ENCODE measurements at places on chromosomes 3 and 15. TPM values are rescaled to one million over a fixed set of nuclear protein-coding genes. Genes with fewer than 3 reads are reported as not detected.

The BCHE gene
- total RNA-seq: 38.3 TPM

The CYP8B1 gene
- total RNA-seq: 425 TPM

DNA sequence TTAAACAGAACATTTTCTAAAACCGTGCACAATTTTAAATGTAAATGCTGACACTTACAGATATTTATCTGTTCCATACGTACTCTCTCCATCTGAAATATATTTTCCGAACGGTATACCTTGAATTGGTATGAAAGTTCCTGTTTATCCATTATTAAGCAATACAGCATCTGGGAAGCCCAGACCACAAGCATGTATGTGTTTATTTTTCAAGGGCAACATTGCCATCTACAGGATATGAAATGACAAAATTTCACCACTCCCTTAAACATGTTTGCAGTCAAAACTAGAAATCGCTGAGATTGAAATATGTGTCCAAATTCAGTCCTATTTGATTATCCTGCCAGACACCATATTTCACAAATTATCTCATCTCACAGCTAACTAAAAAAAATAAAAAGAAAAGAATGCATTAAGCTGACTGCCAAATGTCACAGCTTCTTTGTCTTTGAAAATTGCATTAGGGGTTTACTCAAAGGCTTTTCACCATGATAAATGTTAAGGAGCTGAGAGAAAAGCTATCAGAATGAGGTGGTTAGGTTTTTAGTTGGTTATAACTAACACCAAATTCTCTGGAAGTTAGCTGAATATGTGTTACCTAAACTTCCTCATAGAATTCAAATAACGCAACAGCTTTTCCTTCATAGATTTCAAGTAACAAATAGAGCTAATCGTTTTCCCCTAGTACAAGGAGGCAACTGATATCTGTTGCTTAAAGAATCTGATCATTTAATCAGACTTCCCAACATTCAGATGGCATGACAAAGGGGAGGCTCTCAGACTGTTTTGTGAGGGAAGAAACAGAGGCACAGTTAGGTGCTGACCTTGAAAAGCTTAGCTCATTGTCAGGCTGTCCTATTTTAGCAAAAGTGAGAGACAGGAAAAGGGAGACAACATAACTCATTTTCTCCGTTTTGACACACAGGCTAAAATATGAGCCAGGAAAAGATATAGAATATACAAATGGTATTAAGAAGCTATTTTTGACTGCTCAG lies 533.1 kb downstream of the TBL1XR1 start:
- DNase-seq: no peak

The ILDR1 gene
- 0.15 TPM for total RNA-seq

The DNAH1 gene
- total RNA-seq: 9.6 TPM

The CCR4 gene
- 0.33 TPM for total RNA-seq

The PIGZ gene
- 3.8 TPM for total RNA-seq

The LEKR1 gene
- 0.58 TPM for total RNA-seq

- no peak for DNase-seq
Measured at GRCh38 chr3:73435055-73435454, 189.7 kb downstream of the PDZRN3 start.

The SI gene
- not detected for total RNA-seq

- DNase-seq: no peak
Measured at GRCh38 chr15:81887912-81888311, 157.9 kb downstream of the MEX3B start.

- DNase-seq: peak; percentile 55
Measured at GRCh38 chr3:48194446-48195071, 6.3 kb upstream of the CDC25A start.

DNA sequence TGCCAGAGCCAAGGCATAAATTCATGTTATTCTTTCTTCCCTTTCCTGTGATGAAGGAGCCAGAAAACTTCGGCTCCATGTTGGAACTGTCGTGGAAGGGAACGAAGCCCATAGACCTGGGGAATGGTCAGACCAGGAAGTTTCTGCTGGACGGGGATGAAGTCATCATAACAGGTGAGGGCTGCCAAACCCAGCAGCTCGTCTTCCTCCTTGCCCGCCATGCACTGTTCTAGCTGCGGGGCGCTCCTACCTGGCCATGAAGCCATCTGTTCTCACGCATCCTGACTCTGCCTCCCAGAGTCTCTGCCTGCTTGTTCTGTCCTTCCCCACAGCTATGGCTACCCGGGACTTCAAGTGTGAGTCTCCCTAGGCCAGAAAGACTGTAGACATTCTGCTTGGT lies 28.2 kb downstream of the FAH start:
- DNase-seq: no peak

- DNase-seq: no peak
Measured at GRCh38 chr3:128879991-128880390, 571 bp downstream of the ACAD9 start.

The ITIH1 gene
- total RNA-seq: 1,331 TPM

The GRK7 gene
- total RNA-seq: not detected

- no peak for DNase-seq
Measured at GRCh38 chr15:68880382-68880781, 49.9 kb upstream of the SPESP1 start.

The ZBTB20 gene
- 50.6 TPM for total RNA-seq

The ZNF619 gene
- total RNA-seq: 6.1 TPM

- DNase-seq: no peak
Measured at GRCh38 chr3:5071061-5071460, 51.0 kb upstream of the ARL8B start.

The KNG1 gene
- 1,019 TPM for total RNA-seq

- no peak for DNase-seq
Measured at GRCh38 chr15:38733331-38733730, 168.7 kb upstream of the RASGRP1 start.

The OR5H6 gene
- total RNA-seq: not detected

DNA sequence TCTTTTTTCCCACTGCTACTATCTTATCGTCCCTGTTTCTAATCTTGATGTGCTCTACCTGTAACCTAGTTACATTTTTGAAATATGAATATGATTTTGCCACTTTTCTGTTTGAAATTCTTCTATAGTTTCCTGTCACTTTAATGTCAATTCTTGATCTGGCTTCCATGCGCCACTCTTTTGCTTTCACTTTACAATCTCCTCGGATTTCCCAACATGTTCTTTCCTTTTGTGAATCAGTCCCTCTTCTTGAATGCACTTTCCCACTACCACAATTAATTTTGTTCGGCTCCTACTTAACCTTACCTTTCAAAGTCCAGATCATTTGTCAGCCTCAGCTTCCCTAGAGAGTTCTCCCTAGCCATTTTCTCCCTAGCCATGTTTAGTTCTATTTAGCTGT lies 8.3 kb downstream of the TIMMDC1 start:
- no peak for DNase-seq

DNA sequence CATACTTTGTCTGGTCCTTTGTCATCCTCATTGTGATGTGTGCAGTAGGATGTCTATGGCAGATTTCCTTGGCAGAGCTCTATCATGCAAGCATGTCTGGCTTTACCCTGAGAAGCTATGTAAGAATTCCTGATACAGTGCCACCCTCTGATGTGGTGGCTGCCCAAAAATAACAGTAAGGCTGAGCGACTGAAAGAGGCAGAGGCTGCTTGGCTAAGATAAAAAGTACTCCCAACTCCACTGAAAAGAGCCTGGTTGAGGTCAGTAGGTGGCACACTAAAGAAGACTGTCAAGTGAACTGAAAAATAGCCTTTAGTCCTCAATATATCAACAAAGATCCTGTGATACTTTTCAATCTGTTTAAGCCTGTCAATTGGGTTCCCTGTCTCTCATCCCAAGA lies 31.7 kb downstream of the BTLA start:
- no peak for DNase-seq

The DUOX2 gene
- 0.10 TPM for total RNA-seq

DNA sequence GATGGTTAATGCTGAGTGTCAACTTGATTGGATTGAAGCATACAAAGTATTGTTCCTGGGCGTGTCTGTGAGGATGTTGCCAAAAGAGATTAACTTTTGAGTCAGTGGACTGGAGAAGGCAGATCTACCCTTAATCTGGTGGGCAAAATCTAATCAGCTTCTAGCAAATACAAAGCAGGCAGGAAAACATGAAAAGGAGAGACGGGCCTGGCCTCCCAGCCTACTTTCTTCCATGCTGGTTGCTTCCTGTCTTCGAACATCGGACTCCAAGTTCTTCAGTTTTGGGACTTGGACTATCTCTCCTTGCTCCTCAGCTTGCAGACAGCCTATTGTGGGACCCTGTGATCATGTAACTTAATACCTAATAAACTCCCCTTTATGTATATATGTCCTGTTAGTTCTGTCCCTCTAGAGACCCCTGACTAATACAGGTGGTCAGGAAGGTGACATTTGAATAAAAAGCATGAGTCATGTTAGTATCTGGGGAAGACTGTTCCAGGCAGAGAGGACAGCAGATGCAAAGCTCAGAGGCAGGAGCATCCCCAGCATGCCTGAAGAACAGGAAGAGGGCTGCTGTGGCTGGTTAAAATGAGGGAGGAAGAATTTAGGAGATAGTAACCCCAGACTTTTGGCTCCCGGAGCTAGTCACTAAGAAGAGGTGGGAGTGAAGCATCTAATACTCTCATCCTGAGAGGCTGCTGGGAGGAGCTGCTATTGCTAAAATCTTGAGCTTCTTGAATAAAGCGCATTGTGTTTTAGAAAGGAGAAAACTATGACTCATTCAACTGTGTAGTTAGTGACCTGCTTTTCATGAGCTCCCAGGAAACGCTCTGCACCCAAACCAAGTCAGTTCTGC lies 207.4 kb upstream of the HES1 start:
- DNase-seq: no peak

DNA sequence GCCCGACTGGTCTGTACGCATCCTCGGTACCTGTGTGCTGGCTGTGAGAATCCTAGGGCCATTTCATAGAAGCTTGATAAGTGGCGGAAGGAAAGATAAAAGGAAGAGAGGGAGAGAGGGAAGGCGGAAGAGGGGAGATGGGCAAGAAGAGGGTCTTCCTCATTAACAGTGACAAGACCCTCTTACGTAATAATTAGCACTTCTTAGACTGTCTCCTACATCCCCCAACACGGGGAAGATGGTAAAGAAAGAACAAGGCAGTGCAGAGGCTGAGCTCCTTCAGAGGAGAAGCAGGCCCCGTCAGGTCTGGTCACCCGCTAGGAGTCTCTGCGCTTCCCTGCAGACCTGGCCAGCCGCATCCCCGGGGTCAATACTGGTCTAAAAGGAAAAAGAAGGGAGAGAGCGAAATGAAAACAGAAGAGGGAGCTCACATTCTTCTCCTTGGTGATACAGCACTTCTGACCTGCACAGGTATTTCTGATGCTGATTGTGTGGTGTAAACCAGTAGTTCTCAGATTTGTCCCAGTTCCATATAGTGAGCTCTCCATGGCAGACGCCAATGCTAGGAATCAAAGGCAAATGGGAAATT lies 19.0 kb upstream of the FAM240A start:
- DNase-seq: no peak

The LRRC2 gene
- 7.4 TPM for total RNA-seq

DNA sequence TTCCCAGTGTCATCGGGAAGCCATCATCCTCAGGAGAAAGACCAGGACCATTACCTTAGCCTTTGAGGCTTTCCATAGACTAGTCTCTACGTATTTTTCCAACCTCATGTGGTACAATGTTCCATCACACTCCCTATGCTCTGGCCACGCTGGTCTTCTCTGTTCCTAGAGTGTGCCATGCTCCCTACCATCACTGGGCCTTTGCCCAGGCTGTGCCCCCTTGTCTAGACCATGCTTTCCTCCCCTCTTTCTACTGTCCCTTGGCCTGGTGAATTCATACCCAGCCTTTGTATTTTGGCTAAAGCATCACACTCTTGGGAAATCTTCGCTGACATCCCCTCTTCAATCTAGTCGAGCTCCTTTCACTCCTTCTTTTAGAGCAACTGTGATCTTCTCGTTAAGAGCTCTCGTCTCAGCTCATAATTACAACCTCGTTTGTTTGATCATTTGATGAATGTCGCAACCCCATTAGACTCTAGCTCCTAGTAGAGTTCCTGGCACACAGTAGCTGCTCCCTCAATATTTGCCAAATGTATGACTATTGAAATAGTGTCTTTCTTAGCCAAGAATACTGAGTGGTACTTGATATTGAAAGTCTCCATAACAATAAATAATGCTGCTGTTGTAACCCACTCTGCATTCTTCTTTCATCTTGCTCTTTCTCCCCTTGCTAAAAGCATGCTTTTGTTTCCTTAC lies 100.2 kb upstream of the FAM3D start:
- DNase-seq: no peak

The FOXB1 gene
- not detected for total RNA-seq

- DNase-seq: peak; percentile 55
Measured at GRCh38 chr3:146161663-146162002, 649 bp upstream of the PLOD2 start.

- DNase-seq: no peak
Measured at GRCh38 chr3:132198516-132198915, 118.7 kb upstream of the ACP3 start.

DNA sequence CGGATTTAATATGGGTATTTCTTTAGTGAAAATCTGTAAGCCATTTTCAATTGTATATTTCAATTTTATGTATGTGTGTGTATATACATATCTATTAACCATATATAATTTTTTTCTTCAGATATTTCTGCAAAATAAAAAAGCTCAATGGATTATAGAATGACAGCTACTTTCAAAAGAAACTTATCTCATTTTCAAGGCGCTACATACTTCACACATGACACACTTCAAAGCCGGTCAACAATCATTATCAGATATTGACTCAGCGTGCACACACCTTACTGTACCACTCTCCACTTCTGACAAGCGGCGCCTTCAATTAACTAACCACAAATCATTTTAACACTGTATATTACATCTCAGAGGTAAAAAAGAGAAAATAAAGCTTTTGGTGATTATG lies 39.6 kb downstream of the ATP13A3 start:
- DNase-seq: no peak

DNA sequence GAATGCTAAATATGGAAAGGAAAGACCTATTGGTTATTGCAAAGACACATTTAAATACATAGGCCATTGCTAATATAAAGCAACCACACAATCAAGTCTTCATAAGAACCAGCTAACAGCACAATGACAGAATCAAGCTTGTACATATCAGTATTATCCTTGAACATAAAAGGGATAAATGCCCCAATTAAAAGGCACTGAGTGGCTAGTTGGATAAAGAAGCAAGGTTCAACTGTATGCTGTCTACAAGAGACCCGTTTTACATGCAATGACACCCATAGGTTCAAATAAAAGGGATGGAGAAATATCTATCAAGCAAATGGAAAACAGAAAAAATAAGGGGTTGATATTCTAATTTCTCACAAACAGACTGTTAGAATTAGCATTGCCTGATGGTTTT lies 706.1 kb downstream of the EPHA3 start:
- DNase-seq: no peak

GRCh38 chr15:72034351-72034750 lies 83.6 kb downstream of the MYO9A start:
- no peak for DNase-seq

The NR1I2 gene
- 206 TPM for total RNA-seq

GRCh38 chr15:100039994-100040393 lies 301.8 kb downstream of the ADAMTS17 start:
- DNase-seq: no peak

The ZMYND10 gene
- total RNA-seq: 1.7 TPM

Data from left lobe of liver (tissue), 2 donors.